ENCODE measurements at places on chromosomes 4 and X.

GRCh38 chrX:21779095-21779494 is 21.2 kb upstream of the SMPX start:
- DNase-seq = no peak

- DNase-seq = no peak
Observed at GRCh38 chrX:16577483-16578029, 72.4 kb upstream of the S100G start.

GRCh38 chr4:187656959-187657358 is 338.6 kb upstream of the ZFP42 start:
- peak; percentile 2 for DNase-seq

DNA sequence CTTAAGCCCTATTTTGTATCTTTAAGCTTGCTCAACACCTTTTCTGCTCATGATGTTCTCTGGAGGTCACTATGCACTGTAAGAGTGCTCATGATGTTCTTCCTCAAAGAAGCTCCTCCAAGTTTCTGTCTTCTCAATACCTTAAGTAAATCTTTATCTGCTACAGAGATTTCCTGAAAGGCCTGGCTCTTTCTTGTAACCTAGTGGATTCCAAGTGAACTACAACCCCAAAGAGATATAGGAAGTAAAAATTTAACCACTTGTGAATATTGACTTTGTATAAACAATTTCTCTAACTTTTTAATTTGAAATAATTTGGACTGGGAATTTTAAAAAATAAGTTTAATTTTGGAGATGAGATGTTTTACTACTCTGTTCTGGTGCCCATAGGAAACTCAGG is 39.3 kb upstream of the XK start:
- no peak for DNase-seq

- no peak for DNase-seq
Observed at GRCh38 chrX:128309311-128309710, 257.1 kb upstream of the ACTRT1 start.

DNA sequence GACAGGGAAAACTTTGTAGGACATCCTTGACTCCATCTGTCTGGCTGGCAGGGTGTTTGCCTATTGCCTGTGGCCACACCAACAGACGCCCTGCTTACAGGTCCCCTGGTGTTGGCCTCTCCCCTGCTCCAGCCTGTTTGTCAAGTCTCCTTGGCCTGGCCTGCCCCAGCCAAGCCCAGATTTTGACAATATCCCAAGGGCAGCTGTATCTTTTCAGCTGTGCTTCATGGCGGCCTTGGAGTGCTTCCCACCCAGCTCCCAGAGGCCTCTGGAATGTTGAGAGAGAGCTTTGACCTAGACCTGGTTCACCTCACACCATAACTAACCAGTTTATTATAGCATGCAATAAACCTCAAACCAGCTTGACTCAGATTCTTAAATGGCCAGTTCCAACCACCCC is 204.0 kb upstream of the NHS start:
- no peak for DNase-seq

- peak; percentile 91 for DNase-seq
Observed at GRCh38 chr4:73661646-73662119, 41.4 kb upstream of the RASSF6 start.

DNA sequence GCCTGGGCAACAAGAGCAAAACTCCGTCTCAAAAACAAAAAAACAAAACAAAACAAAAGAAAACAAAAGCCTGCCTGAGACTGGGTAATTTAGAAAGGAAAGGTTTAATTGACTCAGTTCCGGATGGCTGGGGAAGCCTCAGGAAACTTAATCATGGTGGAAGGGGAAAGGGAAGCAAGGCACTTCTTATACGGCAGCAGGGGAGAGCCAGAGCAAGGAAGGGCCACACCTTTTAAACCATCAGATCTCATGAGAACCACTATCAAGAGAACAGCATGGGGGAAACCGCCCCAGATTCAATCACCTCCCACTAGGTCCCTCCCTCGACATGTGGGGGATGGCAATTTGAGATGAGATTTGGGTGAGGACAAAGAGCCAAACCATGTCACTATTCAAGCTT is 122.2 kb downstream of the UBE2K start:
- DNase-seq = no peak

DNA sequence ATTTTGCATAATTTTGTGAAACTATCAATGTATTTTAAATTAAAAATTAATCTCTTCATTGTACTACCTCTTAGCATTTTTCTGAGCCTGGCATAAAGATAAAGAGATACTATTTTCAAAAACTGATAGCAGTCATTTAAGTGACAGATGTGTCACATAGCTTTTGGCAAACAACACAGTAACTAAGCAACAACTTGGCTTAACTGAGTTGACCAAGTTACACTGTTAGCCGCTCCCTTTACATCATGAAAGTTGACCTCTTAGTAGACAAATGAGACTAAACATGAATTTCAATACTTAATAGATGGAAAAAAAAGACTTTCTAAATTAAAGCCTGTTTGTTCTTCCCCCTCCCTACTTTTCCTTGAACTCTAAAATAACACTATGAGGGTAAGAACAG is 62.0 kb downstream of the ATP8A1 start:
- DNase-seq = no peak

DNA sequence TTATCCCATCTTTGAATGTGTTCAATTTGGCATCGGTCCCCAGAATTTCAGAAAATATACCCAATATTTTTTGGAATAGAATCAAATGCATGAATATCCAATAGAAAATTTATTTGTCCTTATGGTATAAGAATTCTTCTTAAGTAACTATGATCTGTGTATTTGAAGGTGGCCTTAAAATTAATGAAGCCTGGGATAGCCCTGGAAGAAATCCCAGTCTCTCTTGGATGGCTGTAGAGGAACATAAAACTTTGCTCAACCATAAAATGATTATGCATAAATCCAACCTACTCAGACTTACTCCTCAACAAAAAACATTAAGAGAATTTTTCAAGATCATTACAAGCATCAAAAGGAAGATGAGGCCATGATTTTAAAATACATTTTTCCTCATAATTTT is 269.4 kb upstream of the SMIM31 start:
- DNase-seq = no peak

GRCh38 chrX:71515038-71515396 is 17.9 kb upstream of the OGT start:
- no peak for DNase-seq

DNA sequence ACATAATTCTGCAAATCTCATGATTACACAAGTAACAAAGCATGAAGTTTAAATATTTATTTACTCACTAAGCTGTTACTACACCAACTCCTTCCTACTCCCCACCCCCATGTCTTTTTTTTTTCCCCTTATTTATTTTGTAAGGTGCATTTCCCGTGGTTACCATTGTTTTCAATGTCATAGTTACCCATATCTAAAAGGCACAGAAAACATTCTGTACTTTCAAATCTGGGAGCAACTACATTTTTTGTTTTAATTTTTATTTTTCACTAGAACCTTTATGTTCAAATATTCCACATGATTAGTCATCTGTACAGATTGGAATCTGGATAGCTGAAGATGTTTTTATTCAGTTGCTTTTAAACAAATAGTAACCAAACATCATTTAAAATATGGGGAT is 62.8 kb downstream of the PPP3CA start:
- DNase-seq = no peak

DNA sequence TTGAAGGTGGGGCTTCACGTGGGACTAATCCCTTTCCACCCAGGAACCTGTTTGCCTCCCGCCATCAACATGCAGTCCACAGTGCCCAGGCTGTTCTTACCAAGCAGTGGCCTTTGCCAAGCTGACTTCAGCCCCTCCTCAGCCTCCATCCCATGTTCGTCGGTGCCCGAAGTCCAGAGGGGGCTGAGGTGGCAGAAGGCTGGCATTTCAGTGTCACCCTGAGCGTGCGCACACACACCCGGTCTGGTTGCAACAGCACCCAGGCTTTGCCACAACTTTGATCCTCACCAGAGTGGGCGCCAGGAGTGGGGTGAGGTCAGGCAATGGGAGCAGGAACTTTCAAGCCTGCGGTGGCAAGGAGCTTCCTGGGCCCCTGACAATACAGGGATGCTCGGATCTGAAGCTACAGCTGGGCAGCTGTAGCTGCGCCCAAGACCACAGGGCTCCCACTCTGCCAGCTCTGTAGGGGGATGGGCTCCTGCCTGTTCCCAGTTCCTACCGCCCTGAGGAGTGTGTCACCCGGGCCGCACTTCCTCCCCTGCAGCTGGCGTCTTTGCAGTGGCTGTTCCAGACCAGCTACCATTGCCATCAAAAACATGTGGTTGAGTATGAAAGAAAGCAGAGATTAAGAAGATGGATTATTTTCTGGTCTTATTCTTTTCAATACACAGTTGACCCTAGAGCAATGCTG is 428.0 kb downstream of the EPHA5 start:
- no peak for DNase-seq

DNA sequence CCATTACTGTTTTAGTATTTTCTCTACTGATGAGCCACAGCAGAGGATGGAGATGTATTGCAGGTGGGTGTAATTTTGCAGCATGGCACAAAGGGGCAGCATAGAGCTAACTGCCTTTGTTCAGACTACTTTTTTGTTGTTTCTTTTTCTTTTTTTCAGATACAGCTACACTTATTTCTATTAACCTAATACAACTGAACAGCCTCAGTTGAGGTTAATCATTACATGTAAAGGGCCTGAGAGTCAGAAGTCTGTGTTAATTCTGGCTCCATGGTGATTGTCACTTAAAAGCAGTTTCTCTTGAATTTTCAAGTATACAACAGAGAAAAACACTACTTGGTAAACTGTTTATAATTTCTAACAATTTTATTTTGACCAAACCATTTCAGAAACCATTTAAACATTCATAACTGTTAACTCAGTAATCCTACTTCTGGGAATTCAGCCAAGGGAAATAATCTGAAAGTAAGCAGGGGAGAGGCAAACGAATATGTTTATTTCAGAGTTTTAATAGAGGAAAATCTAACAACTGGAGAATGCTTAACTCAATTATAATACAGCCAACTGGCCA is 13.9 kb upstream of the PPEF2 start:
- peak; percentile 34 for DNase-seq

DNA sequence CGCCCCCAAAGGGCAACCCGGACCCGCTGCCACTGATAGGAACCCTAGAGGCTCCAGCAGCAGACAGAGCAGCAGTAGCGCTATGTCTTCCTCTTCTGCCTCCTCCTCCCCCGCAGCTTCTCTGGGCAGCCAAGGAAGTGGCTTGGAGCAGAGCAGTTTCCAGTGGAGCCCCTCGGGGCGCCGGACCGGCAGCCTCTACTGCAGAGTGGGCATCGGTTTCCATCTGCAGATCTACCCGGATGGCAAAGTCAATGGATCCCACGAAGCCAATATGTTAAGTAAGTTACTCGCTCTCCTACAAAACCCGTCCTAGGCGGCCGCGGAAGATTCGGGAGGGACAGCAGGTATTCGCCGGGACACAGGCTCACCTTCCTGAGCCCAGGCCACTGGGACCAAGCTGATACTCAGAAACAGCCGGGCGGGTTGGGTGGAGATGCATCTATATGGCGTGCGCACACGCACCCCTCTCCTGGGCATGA is 477 bp downstream of the FGF5 start:
- DNase-seq = peak; percentile 46

GRCh38 chr4:83109480-83110222 is 4.9 kb downstream of the PLAC8 start:
- no peak for DNase-seq

DNA sequence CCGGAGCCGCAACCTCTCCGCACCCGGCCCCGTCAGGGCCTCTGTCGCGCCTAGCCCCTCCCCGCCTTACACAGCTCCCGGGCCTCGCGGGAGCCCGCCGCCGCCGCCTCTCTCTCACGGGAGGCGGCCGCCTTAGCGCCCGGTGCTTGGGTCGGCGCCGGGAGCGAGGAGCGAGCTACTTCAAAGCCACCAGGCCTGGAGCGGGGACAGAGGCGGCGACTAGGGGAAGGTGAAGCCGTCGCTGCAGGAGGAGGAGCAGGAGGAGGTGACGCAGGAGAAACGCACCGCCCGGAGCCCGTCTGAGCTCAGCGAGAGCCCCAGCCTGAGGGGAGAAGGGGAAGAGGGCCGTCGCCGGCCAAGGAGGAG is 250 bp downstream of the USP9X start:
- DNase-seq = peak; percentile 33

GRCh38 chr4:25865586-25865985 is 2.8 kb upstream of the SEL1L3 start:
- DNase-seq = no peak

- no peak for DNase-seq
Observed at GRCh38 chrX:154531626-154532025, 15.0 kb downstream of the G6PD start.

GRCh38 chr4:66926687-66927086 is 618.6 kb downstream of the CENPC start:
- DNase-seq = no peak

DNA sequence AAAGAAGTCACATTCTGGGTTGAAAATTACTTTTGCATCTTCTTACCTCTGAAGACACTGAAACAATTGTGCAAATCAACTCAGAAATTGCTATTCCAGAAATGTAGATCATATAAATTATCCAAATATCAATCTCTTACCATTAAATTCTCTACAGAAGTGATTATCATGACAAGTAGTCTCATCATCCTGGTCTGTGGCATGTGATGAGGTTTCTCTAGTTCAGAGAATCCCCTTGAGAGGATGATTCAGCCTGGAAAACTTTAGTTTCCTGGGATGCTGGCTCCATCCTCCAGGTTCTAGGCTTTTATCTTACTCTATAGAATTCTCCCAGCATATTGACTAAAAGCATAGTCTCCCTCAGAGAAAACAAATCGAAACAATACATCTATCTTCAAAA is 76.2 kb upstream of the S100G start:
- peak; percentile 46 for DNase-seq

DNA sequence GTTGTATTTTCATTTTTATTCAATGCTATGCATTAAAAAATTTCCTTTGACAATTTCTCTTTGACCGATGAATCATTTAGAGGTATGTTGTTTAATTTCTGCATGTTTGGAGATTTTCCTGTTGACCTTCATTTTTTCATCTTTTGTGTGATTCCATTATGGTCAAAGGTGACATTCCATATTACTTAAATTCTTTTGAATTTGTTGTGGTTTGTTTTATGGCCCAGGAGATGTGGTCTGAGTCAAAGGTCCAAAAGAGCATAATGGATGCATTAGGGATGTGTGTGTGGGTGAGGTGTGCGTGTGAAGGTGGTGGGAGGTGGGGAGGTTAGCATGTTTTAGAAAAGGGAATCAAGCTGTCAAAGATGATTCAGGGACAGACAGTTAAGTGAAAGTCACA is 76.0 kb upstream of the GIMD1 start:
- DNase-seq = peak; percentile 54

- no peak for DNase-seq
Observed at GRCh38 chr4:88172987-88173386, 14.5 kb upstream of the ABCG2 start.

DNA sequence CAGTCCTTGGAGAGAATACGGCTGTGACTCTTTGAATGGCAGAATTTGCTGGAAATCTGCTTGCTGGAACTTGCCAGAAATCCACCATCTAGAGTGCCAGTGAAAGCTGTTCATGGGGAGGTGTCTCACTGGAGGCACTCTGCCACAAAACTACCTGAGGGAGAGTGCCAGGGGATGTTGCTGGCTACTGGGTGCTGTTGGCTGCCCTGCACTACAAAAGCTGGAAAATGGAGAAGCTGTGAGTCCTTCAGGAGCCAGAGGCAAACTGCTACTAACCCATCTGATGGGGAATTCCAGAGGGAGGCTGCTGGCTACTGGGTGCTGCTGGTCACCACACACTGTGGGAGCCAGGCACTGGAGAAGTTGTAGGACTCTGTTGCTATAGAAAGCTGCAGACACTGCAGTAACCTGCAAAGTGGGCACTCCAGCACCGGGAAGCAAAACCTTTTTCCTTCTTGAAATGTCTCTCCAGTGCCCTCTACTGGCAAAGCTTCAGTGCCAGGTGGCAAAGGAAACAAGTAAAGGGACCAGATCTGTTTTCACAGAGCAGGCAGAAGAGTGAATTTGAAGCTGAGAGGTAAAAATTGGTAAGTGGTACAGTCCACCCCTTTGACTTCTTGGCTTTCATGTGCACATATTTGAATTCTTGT is 47.8 kb upstream of the HSD17B10 start:
- DNase-seq = peak; percentile 38

GRCh38 chr4:14410516-14410915 is 591.8 kb upstream of the CPEB2 start:
- no peak for DNase-seq
